ENCODE measurements at places on chromosomes 2 and 18. TPM values are rescaled to one million over a fixed set of nuclear protein-coding genes. Genes with fewer than 3 reads are reported as not detected.

The SNED1 gene
- 1.6 TPM for total RNA-seq

The TUBA3E gene
- not detected for total RNA-seq

The SMAD7 gene
- total RNA-seq, result 37.4 TPM

The UGT1A5 gene
- total RNA-seq, result not detected

The POTEC gene
- total RNA-seq, result not detected

The STPG4 gene
- total RNA-seq, result not detected

DNA sequence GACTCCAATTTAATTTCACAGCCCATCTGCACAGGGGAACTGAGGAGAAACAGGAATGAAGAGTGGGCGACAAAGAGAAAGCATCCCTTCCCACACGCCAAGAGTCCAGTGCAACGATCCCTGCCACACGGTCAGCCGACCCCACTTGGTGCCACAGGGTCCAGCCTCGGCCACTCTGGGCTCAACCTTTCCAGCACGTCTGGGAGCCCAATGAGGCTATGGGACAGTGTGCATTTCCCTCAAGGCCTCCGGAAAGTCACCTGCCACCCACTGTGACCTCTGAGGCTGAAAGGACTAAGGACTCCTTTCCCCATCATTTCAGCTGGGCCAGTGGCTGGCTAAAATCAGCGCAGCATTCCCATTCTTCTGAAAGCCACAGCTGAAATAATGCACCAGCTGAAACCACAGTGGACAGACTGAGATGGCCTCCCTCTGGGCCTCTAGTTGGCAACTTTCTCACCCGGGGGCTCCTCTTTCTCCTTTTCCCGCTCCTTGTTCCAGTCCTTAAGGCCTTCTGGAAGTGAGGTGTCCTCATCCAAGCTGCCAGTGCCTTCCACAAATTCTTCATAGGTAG is 21.2 kb downstream of the TUBB6 start:
- DNase-seq, result no peak

- no peak for DNase-seq
Observed at GRCh38 chr18:3367491-3368091, 82.4 kb upstream of the TGIF1 start.

GRCh38 chr2:56318147-56318546 is 134.4 kb downstream of the CCDC85A start:
- DNase-seq, result no peak

GRCh38 chr18:3911413-3911812 is 461.4 kb downstream of the TGIF1 start:
- no peak for DNase-seq

- DNase-seq, result no peak
Observed at GRCh38 chr2:226040344-226040900, 640.9 kb downstream of the NYAP2 start.

DNA sequence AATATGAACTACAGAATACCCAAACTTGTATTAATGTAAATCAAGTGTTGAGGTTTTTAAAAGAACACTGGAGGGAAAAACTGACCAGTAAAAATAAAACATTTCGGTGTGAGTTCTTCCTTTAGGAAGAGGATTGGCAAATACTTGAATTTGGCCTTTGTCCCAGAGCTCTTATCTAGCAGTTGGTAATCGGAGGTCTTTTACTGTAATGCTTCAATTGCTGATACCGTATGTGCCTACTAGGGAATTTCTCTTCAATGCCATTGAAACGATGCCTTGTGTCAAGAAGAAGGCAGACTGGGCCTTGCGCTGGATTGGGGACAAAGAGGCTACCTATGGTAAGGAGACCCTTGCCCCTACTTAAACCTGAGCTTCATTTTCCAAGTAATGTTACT is 4.1 kb downstream of the RRM2 start:
- no peak for DNase-seq

DNA sequence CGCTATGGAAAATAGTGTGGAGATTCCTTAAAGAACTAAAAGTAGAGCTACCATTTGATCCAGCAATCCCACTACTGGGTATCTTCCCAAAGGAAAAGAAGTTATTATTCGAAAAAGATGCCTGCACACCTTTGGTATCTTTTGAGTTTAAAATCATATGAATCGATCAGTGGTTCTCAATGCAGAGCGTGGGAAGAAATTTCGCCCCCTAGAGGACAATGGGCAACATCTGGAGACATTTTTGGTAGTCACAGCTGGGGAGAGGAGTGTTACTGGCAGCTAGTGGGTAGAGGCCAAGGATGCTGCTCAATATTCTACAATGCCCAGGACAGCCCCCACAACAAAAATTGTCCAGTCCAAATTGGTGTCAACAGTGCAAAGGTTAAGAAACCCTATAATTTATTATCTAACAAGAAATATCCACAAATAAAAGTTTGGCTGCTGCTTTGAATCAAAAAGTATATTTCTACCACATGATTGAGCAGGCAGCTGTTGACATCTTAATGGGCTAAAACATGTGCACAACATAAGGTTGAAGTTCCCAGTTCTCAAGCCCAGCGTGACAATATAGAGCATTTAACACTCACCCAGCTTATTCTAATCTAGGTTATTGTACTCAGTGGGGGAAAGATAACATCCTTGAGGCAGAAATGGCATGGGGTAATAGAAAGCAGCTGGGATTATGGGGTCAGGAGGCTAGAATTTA is 425.7 kb downstream of the LRATD1 start:
- no peak for DNase-seq

DNA sequence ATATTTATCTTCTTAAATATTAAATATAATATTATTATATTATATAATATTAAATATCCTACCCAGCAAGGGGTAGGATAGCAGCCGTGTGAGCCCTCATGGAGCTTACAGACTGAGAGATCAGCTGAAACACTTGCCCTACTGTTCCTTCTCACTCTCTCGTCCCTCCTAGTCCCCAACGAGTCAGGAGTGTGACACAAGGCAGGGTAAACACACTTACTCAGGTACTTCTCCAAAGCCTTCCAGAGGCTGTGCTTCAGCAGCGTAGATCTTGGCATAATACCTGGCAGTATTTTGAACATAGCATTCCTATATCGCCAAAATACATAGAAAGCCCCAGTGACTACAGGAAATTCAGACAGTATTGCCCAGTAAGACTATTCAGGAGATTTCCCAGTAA is 114.1 kb downstream of the ALPK2 start:
- DNase-seq, result no peak

DNA sequence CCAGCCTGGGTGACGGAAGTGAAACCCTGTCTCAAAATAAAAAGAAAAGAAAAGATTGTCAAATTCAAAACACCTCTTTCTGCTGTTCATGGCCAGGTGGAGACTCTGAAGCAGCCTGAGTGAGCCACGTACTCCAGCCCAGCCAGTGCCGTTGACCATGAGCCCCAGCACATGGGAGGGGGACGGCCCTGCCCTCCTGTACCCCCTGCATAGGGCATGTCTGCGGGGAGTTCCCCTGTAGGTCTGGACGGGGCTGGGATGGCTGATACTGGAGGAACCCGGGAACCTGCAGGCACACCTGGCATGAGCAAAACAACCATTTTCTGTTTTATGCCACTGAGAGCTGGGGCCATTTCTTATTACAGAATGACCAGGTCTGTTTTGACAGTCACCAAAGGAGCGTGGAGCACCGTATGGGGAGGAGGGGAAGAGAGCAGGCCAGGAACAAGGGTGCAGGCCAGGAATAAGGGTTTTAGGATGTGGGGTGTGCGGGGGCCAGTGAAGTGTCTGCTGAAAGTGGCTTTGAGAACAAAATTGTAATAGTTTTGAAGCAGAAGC is 30.1 kb downstream of the TMEM18 start:
- no peak for DNase-seq

- DNase-seq, result no peak
Observed at GRCh38 chr2:100568989-100569388, 6.2 kb downstream of the PDCL3 start.

DNA sequence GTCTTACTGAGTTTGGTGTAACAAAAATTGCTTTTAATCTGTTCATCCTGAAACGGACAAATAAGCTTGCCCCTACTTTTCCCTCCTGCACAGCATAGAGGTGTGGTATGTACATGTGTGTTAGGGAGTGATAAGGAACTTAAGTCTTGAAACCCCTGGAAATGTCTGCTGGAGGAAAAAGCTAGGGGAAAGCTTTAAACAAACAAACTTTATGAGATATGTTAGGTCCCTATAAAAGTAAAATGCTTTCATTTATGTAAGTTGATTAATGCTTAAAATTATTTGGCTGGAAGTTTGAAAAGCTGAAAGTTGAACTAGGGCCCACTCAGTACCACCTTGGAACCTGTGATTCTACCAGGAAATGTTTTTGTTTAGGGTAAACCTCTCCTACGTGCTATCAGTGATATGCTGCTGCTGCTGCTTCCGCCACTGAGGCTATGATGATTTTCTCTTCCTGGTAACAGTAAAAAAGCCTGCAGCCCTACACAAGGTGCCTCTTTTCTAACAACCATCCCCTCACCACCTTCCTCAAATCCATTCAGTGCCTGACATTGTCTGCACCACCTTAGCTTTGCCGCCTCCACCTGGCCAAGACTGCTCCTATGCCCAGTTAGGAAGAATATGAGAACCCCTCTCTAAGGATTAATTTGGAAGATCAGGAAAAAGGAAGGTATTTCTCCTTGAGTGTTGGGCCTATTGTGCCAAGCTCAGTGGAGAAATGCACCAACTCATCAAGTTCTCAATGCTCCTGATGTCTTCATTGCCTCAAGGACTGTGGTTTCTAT is 2.5 kb upstream of the YES1 start:
- no peak for DNase-seq

GRCh38 chr2:234165421-234165820 is 114.9 kb downstream of the SPP2 start:
- DNase-seq, result peak; percentile 39

DNA sequence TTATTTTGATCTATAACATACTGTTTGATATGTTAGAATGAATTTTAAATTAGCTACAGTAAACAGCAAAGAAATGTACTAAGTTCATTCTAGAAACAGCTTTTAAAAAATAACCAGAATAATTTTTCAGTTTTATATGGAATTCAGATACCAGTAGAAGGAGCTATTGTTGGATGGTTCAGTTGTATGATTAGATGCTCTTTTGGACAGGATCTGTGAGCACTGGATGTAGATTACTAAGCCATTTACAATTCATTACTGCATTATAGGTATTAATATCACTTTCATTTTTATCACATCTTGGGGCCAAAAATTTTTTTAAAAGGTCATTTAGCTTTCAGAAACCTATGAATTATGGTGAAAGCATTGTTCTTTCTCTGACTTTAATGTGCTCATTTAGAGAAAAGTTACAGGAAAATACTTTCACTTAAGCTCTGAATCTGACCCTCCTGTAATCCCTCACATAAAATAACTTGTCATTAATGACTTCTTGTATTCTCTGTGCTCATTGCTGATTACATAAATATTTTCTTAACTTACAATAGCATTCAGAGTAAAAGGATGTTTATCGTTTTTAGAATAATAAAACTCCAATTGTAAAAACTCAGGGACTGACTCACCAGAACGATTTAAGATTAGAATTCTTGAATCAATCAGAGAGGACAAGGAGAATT is 750.2 kb downstream of the SLC4A3 start:
- peak; percentile 4 for DNase-seq

DNA sequence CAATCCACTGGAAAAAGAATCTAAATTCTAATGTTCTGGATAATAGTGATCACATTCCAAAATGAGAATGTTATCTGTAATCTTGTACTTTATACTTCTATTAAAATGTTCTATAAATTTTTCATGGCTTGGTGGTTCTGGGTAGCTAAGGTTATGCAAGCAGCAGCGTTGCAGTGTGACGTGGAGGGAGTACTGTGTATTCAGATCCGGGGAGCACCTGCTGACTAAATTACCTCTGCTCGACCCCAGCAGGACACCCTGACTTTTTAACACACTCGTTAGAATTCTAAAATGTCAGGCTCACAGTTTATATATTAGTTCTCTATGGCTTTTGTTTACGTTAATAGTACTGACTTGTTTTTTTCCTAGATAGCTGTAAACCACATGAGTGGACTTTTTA is 13.0 kb downstream of the ATIC start:
- no peak for DNase-seq

DNA sequence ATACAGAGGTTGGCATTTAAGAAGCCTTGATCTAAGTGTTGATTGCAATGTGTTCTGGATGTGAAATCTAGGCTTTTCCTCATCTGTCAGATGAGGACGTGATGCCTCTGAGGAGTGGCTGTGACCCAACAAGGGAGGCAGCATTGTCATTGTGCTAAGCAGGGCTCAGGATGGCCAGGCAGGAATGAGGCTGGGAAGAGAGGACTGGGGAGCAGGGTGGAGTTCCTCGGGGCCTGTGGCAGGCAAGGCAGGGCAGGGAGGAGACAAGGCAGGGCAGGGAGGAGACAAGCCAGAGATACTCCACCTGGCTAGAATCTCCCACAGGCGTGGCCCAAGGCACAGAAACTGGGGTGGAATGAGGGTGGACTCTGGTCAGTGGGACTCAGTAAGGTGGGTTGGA is 116.6 kb downstream of the RPIA start:
- DNase-seq, result no peak

Measured in HFFc6 (cell line).